ENCODE measurements at places on chromosomes 11 and 22.

DNA sequence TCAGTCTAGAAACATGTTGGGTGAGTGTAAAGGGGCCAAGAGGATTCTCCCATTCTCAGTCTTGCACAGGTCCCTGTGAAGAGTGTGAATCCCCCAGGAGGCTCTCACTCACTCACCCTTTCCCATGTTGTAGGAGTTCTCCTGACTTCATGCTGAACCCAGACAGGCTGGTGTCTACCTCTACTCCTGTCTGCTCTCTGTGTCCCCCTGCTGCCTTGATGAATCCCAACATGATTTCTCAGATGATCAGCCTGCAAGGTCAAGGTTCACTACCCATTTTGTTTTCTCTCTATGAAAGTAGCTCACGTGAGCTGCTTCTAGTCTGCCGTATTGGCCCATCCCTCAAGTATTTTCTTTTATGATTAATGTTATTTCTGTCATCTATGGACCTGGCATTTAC is 500.6 kb downstream of the ETS1 start:
- DNase-seq: no peak

DNA sequence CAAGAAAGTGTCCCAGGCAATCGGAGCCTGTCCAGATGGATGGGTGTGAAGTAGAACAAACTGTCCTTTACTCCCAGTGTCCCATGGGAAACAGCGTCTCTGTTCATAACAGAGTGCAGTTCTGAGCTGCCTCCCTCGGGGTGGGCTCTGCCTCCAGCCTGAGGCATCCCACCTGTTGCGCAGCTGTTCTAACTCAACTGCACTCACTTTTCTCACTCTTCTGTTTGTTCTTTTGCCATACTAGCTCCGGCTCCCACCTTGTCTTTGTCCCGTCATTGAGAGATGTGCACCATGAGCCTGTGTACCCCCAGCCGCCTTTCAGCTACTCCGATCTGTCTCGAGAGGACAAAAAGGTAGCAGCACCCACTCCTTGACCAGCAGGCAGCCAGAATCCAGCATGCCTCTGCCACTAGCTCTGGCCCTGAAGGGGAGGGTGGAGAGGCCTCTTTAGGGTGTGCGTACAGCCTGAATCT is 20.7 kb upstream of the CDC42EP2 start:
- no peak for DNase-seq

GRCh38 chr22:49048591-49048990 is 779.1 kb downstream of the BRD1 start:
- DNase-seq: no peak

DNA sequence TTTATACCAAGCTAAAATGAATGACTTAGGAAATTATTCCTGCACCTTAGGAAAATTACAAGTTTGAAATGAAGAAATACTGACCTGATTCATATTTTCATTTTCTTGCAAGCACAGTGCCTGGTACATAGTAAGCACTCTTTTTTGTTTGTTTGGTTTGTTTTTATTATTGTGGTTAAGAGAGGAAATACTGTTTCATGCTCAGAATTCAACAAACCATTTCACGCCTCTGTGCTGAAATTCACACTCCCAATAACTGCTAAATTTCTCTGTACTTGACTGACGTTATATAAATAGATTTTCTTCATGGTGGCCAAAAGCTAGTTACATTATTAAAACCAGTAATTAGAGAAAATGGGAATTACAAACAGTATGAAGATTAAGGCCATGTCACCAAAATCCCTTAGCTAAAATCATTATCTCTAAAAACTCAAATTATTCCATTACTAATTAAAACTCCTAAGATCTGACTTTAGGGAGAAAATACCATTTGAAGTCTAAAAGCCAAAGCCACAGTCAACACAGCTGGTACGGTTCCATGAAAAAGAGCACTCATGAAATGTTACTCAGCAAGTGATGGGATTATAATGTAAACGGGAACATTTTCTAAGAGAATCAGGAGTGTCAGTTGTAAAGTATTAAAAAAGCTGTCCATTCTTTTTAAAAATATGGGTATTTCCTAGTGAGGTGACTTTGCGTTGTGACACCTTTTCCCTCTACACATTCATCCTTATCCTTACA is 77.8 kb upstream of the DDI1 start:
- no peak for DNase-seq

DNA sequence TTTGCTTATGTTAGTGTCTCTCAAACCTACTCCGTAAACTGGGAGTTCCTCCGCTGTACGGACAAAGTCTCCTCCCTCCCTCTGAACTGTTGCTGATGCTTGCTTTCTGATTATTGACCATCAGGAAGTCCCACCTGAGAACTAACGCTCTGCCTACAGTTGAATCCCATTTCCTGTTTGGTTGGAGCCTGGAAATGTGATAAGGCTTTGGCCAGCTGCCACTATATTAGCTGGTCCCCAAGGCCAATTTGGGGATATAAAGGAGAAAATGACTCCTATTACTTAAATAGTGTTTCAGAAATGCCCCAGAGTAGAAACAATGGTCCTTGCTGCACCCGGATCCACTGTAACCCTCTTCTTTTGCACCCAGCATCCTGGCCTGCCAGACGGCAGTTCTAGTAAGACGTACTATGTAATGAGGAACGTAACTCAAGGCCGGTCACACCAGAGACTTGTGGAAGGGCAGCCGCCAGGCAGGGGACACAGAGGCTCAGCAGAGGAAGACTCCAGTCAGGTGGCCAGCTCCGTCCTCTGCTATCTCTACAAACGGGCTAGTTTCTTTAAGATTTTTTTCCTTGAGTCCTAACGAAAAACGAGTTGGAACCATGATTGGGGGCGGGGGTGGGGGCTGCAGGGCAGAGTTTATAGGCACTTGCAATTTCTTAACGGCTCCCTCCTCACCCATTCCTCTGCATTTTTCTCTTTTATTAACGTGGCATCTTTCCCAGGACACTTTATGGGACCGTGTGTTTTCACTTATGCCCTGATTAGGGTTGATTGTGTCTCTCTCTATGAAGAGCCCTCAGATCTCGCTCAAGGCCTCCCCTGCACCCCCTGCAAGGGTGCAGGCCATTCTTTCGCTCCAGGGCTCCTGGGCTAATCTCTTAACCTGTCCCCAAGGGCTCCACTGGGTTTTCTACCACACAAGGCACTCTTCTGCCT is 72.8 kb upstream of the CDON start:
- no peak for DNase-seq

DNA sequence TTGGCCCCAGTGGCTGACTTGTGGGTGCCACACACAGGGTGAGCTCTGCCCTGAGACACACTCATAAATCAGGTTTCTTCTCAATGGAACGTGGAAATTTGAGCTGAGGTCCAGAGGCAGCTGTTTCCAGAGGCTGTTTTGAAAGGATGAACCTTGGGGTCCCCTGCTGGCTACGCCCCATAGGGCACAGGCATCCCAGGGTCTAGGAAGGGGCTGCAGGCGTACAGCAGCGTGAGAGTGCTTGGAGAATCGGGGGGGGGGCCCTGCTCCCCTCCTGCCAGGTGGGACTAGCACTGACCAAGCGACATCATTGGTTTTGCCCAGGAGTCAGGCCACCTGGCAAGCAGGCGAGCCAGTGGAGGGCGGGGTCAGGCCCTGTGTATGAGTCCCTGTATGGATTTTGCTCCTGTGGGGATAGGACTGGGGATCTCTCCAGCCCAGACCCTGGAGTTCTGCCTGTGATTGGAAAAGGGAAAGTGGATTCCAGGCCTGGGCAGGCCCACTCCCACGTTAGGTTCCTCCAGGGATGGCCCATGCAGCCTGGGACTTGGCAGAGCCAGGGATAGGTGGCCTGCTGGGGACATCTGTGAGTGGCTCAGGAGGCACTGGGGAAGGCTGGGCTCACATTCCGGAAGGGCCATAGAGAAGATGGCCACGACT is 61.0 kb downstream of the FBXO7 start:
- DNase-seq: no peak

- DNase-seq: no peak
Measured at GRCh38 chr11:2674658-2675131, 25.1 kb downstream of the KCNQ1OT1 start.

GRCh38 chr11:23278121-23278520 is 417.8 kb upstream of the CCDC179 start:
- DNase-seq: no peak

- no peak for DNase-seq
Measured at GRCh38 chr11:17383461-17383860, 5.0 kb downstream of the KCNJ11 start.

DNA sequence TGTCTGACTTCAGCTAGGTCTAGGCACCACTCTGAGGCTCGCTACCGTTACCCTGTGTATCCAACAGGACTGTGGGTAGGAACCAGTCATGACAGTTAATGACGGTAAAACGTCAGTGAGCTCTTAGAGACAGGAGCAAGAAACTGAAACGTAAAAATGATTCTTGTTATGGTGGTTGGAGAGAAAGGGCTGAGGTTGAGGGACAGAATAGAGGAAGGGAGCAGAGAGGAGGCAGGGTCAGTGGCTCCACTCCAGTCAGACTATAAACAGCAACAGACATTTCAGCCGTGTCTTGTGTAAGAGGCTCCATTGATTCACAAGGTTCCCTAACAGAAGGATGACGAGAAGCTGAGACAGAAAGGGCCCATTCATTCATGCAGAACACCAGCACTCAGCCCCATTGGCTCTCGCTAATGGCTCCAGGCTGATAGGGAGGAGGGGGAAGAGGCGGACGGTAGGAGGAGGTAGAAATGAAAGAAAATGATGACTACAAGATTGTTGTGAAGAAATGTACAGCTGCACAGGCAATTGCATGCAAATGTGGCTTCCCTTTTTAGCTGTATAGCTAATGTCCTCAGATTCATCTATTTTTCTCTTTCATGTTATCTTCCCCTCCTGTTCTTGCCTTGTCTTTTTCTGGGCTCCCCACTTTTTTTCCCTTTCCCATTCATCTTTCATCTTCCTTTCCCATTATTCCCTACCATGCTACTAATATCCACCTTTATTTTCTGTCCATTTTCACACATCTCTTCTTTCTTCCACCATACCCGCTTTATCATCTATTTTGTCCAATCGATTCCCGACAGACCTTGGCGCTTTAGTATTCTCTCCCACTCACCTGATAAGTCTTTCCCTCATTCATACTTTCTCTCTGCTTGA is 34.3 kb downstream of the ETS1 start:
- DNase-seq: no peak

GRCh38 chr22:42372976-42373375 is 59.2 kb downstream of the NFAM1 start:
- DNase-seq: no peak

DNA sequence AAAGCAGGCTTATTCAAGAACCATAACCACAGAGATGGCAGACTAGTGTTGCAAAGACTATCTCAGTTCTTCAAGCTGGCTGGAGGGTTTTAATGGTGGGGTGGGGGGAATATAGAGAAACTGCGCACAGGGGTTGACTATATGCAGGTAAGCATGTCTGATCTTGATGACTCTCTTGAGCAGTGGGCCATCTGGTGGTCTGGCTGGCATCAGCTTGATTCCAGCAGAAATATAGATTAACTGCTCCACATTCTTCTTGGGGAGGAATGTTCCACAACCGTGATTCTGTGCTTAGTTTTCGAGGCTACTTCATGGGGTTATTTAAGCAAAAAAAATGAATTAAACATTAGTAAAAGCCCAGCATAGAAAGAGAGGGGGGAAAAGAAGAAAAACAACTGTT is 158.8 kb upstream of the PGR start:
- no peak for DNase-seq

DNA sequence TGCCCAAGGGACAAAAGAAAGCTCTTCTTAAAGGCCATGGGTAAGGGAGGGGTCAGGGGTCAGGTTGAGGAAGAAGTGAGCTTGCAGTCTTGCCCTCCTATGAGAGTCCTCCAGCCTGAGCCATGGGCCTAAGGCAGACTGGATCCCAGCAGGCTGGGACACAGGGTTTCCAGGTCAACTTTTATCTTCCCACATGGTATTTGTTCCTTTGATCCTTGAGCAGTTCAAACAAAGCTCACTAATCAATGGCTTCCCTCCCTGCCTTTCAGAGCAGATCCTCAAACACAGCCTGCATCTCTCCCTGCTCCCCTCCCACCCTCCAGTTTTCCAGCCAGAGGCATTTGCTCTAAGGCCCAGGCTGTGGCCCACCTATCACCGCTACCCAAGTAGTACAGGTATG is 589.3 kb downstream of the INSC start:
- no peak for DNase-seq

GRCh38 chr11:94449437-94449836 is 44.2 kb downstream of the MRE11 start:
- no peak for DNase-seq

GRCh38 chr11:2653198-2653551 is 46.6 kb downstream of the KCNQ1OT1 start:
- DNase-seq: no peak
